ENCODE measurements at places on chromosomes 3 and 15. TPM values are rescaled to one million over a fixed set of nuclear protein-coding genes. Genes with fewer than 3 reads are reported as not detected.

- no peaks in the 10 kb centered on the region for H3K27me3 ChIP-seq
- H3K4me1 ChIP-seq, result no peaks in the 10 kb centered on the region
- H3K27ac ChIP-seq, result no peak overlapping the region
- no peak overlapping the region for H3K4me3 ChIP-seq
- no peaks in the 10 kb centered on the region for H3K36me3 ChIP-seq
Observed at GRCh38 chr3:97815149-97815917, 6.5 kb upstream of the CRYBG3 start.

GRCh38 chr3:171334465-171334811 lies 125.8 kb downstream of the TNIK start:
- peaks cover 8% of the 10 kb centered on the region for H3K4me1 ChIP-seq
- peak; percentile 64 for DNase-seq
- H3K27ac ChIP-seq, result no peak overlapping the region
- H3K4me3 ChIP-seq, result no peak overlapping the region
- H3K36me3 ChIP-seq, result no peaks in the 10 kb centered on the region

- H3K27me3 ChIP-seq, result no peaks in the 10 kb centered on the region
- peaks cover 50% of the 10 kb centered on the region for H3K36me3 ChIP-seq
- H3K27ac ChIP-seq, result no peak overlapping the region
Observed at GRCh38 chr15:81315452-81316175, 8.3 kb downstream of the STARD5 start.

DNA sequence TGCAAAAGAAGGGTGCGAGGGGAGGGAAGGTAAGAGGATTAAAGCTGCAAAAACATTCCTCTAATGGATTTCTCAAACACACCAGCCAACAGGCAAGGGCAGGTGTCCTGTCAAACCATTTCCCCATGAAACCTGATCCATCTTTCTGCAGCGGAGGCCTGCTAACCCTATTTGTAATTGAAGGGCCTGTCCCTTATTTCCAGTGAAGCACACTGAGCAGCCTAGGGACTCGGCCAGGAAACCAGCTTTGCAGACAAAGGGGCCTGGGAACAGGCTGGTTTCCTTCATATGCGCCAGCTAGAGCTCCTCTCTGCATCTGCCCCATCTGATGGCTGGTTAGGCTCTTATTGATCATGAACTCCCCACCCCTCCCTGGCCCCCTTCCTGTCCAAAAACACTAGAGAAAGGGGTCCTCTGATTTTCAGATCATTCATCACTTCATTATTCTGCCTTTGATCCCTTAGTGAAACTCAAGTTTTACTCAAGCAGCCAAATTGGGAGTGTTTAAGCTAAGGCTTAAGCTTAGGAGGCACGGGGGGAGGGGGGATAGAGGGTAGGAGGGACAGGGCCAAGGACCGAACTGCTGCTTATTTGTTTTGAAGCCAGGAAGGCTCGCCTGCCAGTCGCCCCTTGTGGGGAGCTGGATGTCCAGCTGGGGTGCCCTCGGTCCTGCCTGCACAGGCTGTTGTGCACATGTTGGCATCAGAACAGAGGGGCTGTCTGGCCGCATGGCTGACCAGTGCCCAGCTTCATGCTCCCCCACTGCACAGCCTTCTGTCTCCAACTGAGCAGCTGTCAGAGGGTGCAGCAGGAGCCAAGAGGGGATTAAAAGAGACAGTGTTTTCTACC lies 53.1 kb downstream of the BOC start:
- no peak for DNase-seq
- no peaks in the 10 kb centered on the region for H3K36me3 ChIP-seq
- no peaks in the 10 kb centered on the region for H3K4me1 ChIP-seq
- no peak overlapping the region for H3K4me3 ChIP-seq

DNA sequence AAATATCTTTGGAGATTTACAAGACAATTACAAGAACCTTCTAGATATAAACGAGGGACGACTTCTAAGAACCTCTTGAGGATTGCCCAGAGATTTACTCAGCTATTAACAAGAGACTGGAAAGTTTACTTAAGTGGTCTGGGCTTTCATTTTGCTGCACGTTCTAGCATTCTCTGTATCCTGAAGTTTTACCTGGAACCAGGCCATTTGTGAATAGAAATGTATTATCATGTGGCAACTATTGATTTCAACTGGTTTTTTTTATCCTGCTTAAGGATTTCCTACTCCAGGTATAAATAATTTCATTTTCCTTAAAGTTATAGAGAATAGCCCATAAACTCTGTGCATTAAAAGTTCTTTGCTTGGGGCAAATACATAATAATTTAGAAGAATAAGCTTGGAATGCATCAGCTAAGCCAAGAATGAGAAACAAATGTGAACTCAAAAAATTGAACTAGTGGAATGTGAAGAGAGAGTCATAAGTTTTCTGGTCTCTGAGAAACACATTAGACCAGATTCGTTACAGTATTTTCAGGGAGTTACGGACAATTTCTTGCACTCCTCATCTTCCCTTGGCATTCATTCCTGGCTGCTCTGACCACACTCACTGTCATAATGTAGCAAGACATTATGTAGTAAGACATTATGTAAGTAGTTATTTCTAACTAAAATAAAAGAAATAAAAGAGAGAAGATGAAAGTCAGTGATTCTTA lies 1.3 kb downstream of the AQP9 start:
- peaks cover 6% of the 10 kb centered on the region for H3K4me1 ChIP-seq
- no peaks in the 10 kb centered on the region for H3K36me3 ChIP-seq
- no peaks in the 10 kb centered on the region for H3K27me3 ChIP-seq
- no peak for DNase-seq

- DNase-seq, result no peak
- peaks cover 34% of the 10 kb centered on the region for H3K4me1 ChIP-seq
- no peak overlapping the region for H3K4me3 ChIP-seq
- H3K36me3 ChIP-seq, result no peaks in the 10 kb centered on the region
- H3K27me3 ChIP-seq, result peaks cover 6% of the 10 kb centered on the region
Observed at GRCh38 chr3:58631742-58632141, 34.8 kb downstream of the FAM3D start.

GRCh38 chr15:62619526-62619925 lies 423.0 kb upstream of the TPM1 start:
- no peak overlapping the region for H3K27ac ChIP-seq
- no peak for DNase-seq
- no peaks in the 10 kb centered on the region for H3K36me3 ChIP-seq
- no peak overlapping the region for H3K4me3 ChIP-seq

DNA sequence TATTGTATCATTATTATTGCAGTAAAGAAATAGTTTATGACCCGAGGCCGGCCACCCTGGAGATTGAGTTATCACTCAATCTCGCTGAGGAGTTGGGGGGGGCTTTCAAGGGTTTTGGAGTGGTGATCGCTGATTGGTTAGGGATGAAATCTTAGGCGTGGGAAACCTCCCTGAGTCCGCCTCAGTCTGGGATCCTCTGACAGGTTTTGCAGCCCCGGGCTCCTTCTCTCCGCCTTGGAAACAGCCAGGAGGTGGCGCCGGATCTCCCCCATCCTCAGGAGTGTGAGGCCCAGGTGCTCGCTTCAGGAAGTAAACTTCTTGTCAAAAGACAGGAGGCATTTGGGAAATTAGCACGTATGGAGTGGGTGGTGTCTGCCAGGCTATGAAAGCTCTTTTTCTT lies 41.1 kb upstream of the SEC61A1 start:
- H3K27me3 ChIP-seq, result peaks cover 3% of the 10 kb centered on the region
- no peaks in the 10 kb centered on the region for H3K4me1 ChIP-seq
- DNase-seq, result peak; percentile 81
- H3K36me3 ChIP-seq, result no peaks in the 10 kb centered on the region
- no peak overlapping the region for H3K4me3 ChIP-seq

- H3K27ac ChIP-seq, result no peak overlapping the region
- no peak for DNase-seq
- H3K4me1 ChIP-seq, result no peaks in the 10 kb centered on the region
- no peak overlapping the region for H3K4me3 ChIP-seq
- H3K27me3 ChIP-seq, result no peaks in the 10 kb centered on the region
- H3K36me3 ChIP-seq, result no peaks in the 10 kb centered on the region
Observed at GRCh38 chr15:52491472-52491871, 37.2 kb downstream of the MYO5A start.

GRCh38 chr3:81516042-81516441 lies 245.4 kb downstream of the GBE1 start:
- H3K4me3 ChIP-seq, result no peak overlapping the region
- H3K27me3 ChIP-seq, result no peaks in the 10 kb centered on the region
- no peaks in the 10 kb centered on the region for H3K36me3 ChIP-seq
- DNase-seq, result no peak
- H3K4me1 ChIP-seq, result no peaks in the 10 kb centered on the region

GRCh38 chr3:65788461-65788860 lies 250.3 kb downstream of the MAGI1 start:
- H3K36me3 ChIP-seq, result no peaks in the 10 kb centered on the region
- peaks cover 4% of the 10 kb centered on the region for H3K4me1 ChIP-seq
- no peaks in the 10 kb centered on the region for H3K27me3 ChIP-seq

DNA sequence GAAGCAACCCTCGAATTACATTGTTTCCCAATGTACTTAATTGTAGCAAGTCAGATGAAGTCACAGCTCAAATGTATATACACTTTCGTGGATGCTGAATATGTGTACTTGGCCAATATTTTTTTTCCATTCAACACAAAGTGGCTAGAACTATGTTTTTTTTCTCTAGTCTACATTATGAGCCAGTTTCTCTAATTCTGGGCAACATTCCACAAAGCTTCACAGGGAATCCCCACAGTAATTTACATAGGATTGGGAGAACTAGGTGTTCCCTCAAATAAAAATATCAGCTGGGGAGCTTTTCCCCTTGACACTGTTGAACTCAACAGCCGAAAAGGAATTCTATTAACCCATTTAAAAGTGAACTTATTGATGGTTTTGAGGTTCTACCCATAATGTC lies 493.1 kb downstream of the MECOM start:
- no peaks in the 10 kb centered on the region for H3K4me1 ChIP-seq
- no peak overlapping the region for H3K27ac ChIP-seq
- no peaks in the 10 kb centered on the region for H3K27me3 ChIP-seq
- DNase-seq, result no peak
- H3K4me3 ChIP-seq, result no peak overlapping the region

GRCh38 chr3:156246961-156247725 lies 126.8 kb downstream of the KCNAB1 start:
- H3K4me3 ChIP-seq, result no peak overlapping the region
- no peaks in the 10 kb centered on the region for H3K36me3 ChIP-seq
- no peaks in the 10 kb centered on the region for H3K4me1 ChIP-seq
- no peak for DNase-seq

- no peak overlapping the region for H3K27ac ChIP-seq
- H3K27me3 ChIP-seq, result no peaks in the 10 kb centered on the region
- no peaks in the 10 kb centered on the region for H3K36me3 ChIP-seq
- H3K4me3 ChIP-seq, result no peak overlapping the region
Observed at GRCh38 chr15:70250208-70251201, 152.8 kb upstream of the TLE3 start.

GRCh38 chr15:48001393-48002039 lies 119.3 kb upstream of the SLC24A5 start:
- DNase-seq, result no peak
- no peak overlapping the region for H3K27ac ChIP-seq
- H3K27me3 ChIP-seq, result no peaks in the 10 kb centered on the region
- H3K4me1 ChIP-seq, result peaks cover 26% of the 10 kb centered on the region
- no peaks in the 10 kb centered on the region for H3K36me3 ChIP-seq

DNA sequence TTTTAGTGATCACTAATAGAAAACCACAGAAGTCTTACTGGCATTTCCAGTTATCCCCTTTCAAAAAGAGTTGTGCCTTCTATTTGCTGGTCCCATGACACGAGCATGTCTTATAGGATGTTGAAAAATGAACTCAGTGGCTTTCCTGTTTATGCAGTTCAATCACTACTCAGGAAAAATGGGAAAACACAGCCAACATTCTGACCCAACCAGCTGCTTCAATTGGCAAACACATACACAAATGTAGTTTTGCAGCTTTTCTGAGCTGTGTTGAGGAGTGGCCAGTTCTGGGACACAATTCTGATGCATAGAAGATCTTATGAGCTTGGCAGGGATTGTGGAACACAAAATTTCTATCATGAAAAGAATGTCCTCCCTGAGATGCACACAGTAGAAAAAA lies 40.3 kb downstream of the FSTL1 start:
- DNase-seq, result no peak
- no peak overlapping the region for H3K27ac ChIP-seq
- no peak overlapping the region for H3K4me3 ChIP-seq
- peaks cover 78% of the 10 kb centered on the region for H3K36me3 ChIP-seq
- no peaks in the 10 kb centered on the region for H3K27me3 ChIP-seq

DNA sequence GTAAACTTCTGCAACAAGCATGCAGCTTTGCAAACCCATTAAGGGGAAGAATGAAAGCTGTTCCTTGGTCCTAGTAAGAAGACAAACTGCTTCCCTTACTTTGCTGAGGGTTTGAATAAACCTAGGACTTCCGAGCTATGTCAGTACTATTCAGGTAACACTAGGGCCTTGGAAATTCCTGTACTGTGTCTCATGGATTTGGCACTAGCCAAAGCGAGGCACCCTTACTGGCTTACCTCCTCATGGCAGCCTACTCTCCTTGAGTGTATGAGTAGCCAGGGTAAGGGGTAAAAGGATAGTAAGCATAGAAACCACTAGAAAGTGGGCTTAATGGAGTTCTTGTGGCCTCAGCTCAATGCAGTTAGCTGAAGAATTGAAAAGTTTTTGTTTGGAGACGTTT lies 224.2 kb downstream of the P3H2 start:
- H3K27me3 ChIP-seq, result no peaks in the 10 kb centered on the region
- no peaks in the 10 kb centered on the region for H3K36me3 ChIP-seq
- no peak for DNase-seq
- no peaks in the 10 kb centered on the region for H3K4me1 ChIP-seq
- no peak overlapping the region for H3K4me3 ChIP-seq

DNA sequence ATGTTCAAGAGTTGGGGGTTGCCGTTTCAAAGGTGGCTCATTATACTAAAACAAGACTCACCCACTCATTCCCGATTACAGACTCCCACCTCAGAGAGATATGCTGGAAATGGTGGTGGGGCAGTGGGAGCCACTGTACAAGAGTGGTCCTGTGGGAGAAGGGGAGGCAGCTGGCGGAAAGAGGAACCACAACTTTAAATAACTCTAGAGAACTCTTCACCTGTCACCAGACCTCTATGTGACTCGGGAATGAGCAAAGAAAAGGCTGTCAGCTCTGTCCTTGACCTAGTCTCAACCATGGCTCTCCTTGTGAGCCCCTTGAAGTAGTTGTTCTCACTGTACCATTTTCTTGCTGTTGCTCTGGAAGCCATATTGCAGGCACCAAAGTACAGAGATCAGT lies 293.8 kb downstream of the CHST2 start:
- H3K27me3 ChIP-seq, result no peaks in the 10 kb centered on the region
- no peak for DNase-seq
- no peak overlapping the region for H3K27ac ChIP-seq
- H3K36me3 ChIP-seq, result no peaks in the 10 kb centered on the region

Gene PODXL2
- 2.2 TPM for total RNA-seq

Gene CDHR4
- 9.6 TPM for total RNA-seq

Gene SLC15A2
- total RNA-seq, result 63.6 TPM

Gene EAF1
- total RNA-seq, result 25.6 TPM

Gene DAPK2
- 56.8 TPM for total RNA-seq

Gene CLRN1
- not detected for total RNA-seq

Gene KIAA1143
- 27.8 TPM for total RNA-seq

Gene TGM5
- 0.32 TPM for total RNA-seq

Gene SUCNR1
- 2.7 TPM for total RNA-seq

Gene CFAP20DC
- 0.71 TPM for total RNA-seq

Gene TNFSF10
- 168 TPM for total RNA-seq

Gene RFC4
- 8.4 TPM for total RNA-seq
